ENCODE measurements at places on chromosomes 3 and 15.

DNA sequence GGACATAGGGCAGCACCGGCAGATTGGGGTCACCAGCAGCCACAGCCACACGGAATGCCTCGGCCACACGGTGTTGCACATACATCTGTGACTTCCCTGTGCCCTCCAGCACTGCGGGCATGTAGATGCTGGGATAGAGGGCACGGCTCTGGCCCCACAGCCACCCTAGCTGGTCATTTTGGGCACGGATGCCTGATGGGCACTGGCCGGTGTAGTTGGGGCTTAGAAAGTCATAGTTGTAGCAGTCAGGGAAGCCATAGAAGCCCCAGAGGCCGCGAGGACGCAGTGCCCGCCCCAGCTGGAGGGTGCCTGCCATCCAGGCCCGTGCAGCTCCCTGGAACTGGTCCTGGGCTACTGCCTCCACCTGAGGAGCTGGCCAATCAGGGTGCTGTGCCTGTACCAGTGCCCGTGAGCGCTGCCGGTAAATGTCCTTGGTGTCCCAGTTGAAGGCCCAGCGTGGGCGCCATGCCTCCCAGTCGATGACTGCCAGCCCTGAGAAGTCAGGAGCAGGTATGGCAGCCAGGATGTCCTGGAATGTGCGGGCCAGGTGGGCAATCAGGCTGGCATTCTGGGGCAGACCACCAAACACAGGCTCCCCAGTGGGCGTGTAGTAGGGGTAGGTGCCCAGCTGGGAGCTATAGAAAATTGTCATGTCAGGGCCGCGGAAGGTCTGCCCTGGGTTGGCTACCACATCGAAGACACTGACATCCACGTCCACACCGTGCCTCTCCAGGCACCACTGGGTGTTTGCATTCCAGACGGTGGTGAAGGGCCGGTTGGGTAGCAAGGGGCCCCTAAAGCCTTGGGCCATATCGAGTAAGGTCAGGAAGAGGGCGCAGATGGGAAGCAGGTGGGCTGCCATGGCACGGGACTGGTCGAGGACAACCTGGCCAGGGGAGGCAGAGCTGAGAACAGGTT lies 1.0 kb downstream of the HYAL1 start:
- DNase-seq = no peak

DNA sequence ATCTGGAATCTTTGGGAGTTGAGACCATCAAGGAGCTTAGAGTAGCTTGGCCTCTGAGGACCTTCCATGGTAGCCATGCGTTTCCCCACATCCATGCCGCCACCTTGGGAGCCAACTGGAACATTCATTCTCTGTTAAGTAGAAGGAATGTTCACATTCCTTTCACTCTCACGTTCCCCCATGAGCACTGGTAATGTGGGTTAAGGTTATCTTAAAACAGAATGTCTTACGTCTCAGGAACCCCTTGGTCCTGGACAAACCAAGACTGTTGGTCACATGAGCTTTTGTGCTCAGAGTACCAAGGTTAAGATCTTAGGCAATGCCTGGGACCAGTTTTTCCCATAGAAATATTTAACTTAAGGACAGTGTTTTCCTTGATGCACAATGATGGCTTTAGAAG lies 211.7 kb upstream of the UBE2E1 start:
- DNase-seq = no peak

DNA sequence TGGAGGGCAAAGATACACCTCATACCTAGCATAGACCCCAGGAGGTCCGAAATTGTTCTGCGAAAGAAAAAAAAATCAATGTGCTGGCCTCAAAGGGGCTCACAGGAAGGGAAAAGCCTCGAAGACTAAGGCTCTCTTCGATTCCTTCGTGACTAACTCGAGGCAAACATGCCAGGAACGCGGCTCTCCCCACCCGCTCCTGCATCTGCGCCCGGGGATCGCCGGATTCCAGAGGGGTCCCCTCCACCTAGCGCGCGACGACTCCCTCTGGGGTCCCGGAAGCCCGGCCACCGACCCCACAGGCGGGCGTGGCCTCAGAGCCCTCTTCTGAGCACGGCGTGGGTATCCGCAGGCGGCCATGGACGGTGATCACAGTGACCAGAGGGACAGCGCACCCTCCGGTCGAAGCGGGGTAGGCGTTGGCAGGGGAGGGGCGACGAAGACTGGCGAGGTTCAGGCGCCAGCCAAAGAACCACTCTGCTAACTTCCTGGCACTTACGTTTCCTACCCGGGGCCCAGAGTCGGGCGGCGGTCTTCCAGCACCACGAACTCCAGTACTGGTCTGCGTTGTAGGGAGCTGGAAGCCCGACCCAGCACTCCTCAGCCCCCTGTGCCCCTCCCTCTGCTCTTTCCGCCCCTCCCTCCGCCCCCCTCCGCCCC lies 515 bp upstream of the EIF3J start:
- DNase-seq = no peak

DNA sequence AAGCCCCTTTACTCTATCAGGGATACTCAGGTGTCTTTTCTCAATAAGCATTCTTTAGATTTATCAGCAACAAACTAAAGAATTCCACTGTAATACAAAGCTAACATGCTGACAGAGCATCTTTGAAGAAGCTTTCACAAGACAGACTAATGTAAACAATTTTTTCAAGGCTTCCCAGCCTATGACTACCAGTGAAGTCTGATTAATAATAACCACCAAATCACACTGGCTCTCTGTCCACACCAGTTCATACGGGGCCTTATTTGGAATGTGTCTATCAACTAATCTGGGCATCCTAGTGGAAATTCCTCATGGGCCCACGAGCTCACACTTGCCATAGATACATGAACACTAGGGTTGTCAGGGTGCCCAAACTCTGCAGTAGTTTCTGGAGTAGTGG lies 84.5 kb downstream of the EFL1 start:
- no peak for DNase-seq

- no peak for DNase-seq
These were observed 101.5 kb upstream of the CRBN start for GRCh38 chr3:3281024-3281423.

DNA sequence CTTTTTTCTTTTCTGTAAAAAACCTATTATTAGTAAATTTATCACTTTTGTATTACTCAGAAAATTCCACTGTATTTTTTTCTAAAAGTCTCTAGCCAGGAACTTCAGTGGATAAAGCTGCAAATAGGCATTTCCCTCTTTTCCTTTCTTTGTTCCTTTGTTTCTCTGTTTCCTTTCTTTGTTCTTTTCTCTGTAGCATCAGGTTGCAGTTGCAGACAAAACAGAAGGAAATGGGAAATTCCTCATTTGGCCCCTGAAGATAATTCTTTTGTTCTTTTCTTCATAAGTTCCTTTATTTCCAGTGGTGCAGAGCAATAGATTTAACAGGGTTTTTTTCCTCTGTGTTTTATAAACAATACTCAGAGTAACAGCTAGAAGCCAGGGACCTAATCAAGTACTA lies 416.5 kb downstream of the TBL1XR1 start:
- no peak for DNase-seq

- DNase-seq = no peak
These were observed 34.9 kb upstream of the ZNF385D start for GRCh38 chr3:21785765-21786437.

DNA sequence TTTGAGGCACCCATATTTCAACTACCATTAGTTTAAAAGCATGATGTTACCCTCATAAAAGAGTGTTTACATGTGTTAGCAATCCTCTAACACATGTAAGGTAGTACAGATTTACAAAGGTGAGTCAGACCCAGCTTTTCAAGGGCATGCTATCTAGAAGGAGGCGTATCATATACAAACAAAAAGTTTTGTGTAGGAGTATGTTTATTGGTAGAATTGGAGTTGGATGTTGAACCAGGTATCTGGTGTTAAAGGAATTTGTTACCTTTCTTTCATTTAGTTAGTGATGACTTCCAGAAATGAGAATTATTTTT lies 2.4 kb downstream of the HACD3 start:
- no peak for DNase-seq

DNA sequence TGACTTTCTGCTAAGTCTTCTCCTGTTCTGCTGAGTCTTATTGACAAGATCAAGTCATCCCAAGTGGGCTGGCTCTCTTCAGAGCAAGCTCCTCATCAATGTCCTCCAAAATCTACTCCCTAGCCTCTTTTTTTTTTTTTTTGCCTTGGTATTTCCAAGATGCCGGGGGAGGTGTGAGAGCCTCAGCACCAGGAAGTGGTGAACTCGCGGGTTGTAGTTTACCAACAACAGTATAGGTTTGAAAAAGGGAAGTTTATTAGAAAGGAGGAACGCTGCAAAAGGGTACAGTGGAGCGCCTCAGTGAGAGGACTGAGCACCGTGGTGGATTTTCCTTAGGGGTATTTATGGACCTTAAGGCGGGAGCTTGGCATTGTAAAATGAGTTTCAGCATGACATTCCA lies 94.3 kb upstream of the SGO1 start:
- DNase-seq = no peak

DNA sequence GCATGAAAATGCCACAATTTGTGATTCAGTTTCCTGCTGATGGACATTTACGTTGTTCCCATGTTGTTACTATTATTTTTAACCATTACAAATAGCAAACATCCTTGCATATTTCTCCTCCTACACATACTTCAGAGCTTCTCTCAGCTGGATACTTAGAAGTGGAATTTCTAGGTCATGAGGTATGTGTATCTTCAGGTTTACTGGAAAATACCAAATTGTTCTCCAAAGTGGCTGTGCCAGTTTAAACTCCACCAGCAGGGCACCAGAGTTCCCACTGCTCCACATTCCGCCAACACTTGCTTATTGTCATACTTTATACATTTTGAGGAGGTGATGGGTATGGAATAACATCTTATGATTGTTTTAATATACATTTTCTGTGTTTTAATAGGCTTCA lies 45.7 kb downstream of the PRR23E start:
- DNase-seq = no peak

DNA sequence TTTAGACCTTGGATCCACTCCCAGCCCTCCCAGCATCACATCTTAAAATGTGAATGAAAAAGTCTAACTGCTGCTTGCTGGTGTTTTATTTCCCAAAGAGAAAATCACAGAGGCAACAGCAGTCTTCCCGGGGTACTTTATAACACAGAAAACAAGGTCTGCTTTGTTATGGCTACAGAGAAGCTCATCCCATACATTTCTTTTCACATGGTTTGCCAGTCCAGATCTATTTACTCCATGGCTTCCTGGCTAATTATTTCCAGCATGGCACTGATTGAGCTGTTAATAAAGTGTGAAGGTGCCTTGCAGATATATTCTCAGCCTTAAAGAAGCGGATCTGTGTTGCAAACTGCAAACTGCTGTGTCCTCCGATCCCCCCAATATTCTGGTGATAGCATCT lies 466.1 kb upstream of the CFAP20DC start:
- DNase-seq = no peak

DNA sequence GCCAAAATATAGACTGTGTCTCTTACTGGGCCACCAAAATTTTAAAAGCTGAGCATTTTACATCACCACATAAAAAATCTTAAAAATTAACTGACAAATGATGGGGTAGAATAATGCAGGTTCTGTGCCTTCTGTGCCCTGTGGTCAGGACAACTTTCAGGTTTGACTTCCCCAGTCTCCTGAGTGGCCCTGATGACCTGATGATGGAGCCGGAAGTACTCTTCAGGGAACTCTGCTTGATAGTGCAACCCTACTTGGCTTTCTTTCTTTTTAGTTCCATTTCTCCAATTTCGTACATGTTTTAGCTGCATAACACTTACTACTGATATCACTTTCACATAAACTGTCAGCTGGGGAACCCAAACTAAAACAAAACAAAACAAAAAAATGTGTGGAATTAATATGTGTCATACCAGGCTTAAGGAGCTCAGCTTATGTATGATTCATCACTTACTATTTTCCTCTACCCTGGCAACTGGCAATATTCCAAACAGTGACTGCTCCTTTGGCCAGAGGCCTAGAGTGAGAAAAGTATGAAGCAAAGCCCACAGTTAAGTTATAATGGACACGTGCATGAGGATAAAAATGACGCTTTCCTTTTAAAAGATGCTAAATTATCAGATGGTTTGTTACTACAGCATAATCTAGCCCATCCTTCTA lies 194.3 kb downstream of the BCHE start:
- no peak for DNase-seq

- no peak for DNase-seq
These were observed 24.9 kb downstream of the SIAH2 start for GRCh38 chr3:150737874-150738679.
